SW 1271 (cell line): ENCODE measurements at places on chromosomes 1 and 21.

- no peak for DNase-seq
Measured at GRCh38 chr1:169877800-169878491, 15.8 kb downstream of the SCYL3 start.

GRCh38 chr1:97668945-97669344 is 251.9 kb downstream of the DPYD start:
- DNase-seq: peak; percentile 36

DNA sequence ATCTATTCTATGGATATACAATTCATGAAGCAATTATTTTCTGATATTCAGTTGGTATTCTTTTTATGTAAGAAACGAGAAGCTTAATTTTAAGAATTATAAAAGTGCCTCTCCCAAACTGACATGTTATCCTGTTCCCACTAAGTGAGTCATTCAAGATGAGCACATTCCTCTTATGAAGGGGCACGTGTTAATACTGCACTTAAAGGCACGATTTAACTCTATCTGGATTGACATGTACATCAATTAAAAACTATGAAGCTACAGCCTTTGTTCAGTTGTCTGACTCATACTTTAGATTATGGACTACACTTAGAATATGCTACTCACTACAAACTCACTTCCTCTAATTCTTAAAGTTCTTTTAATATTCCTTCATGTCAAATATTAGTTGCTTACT is 111.6 kb downstream of the CYYR1 start:
- no peak for DNase-seq

- DNase-seq: no peak
Measured at GRCh38 chr1:94092210-94092613, 28.7 kb downstream of the ABCA4 start.

DNA sequence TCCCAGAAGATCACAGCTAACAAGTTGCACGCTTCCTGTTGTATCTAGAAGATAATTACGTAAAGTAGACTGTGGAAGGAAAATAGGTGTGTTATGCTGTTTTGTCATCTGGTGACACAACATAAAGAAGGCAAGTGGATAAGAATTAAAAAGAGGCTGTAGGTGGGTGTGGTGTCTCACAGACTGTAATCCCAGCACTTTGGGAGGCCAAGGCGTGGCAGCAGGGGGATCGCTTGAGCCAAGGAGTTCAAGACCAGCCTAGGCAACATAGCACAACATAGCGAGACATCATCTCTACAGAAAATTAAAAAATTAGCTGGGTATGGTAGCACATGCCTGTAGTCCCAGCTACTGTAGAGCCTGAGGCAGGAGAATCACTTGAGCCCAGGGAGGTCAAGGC is 17.9 kb upstream of the ZNF281 start:
- DNase-seq: no peak

- DNase-seq: no peak
Measured at GRCh38 chr1:19926296-19927129, 3.1 kb upstream of the PLA2G2E start.

- no peak for DNase-seq
Measured at GRCh38 chr1:172581779-172582178, 48.8 kb downstream of the SUCO start.

DNA sequence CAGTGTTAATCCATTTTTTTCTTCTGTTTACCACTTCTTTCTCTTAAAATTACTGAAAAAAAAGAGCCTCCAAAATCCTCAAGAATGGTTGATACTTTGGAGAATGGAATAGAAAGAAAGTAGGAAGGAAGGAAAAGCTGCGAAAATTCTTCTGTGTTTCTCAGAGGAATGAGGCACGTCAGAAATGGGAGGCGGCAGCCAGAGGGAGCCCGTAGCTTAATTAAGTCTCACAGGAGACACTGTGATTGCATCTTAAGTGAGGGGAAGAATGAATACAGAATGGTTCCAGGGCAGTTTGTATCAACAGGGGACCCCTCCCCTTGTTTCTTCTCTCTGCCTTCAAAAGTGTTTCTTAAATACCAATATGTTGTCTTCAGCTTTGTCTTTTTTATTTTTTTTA is 1099.5 kb downstream of the PLA2G4A start:
- DNase-seq: no peak

DNA sequence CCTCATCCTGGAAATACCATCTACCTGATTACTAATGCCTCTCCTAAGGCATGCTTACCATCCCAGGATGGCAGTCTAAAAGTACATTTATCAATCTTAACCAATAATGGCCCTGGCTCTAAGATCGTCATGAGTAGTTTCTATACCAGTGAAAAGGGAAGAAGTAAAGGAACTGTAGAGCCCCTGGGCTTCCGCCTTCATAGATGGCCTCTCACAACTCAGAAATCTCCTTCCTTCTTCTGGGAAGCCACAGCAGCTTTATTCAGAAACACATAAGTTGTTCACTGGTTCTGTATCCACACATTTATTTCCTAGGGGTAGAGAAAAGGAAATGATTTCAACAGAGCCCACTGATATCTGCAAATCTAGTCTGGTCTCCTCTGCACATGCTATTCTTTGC is 41.0 kb upstream of the CD5L start:
- no peak for DNase-seq

DNA sequence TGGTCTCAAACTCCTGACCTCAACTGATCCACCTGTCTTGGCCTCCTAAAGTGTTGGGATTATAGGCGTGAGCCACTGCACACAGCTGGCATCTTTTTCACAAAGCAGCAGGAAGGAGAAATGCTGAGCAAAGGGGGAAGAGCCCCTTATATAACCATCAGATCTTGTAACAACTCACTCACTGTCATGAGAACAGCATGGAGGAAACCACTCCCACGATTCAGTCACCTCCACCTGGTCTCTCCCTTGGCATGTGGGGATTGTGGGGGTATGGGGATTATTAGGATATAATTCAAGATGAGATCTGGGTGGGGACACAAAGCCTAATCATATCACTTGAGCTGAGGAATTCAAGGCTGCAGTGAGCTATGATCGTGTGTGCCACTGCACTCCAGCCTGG is 3.0 kb upstream of the MFSD2A start:
- no peak for DNase-seq

DNA sequence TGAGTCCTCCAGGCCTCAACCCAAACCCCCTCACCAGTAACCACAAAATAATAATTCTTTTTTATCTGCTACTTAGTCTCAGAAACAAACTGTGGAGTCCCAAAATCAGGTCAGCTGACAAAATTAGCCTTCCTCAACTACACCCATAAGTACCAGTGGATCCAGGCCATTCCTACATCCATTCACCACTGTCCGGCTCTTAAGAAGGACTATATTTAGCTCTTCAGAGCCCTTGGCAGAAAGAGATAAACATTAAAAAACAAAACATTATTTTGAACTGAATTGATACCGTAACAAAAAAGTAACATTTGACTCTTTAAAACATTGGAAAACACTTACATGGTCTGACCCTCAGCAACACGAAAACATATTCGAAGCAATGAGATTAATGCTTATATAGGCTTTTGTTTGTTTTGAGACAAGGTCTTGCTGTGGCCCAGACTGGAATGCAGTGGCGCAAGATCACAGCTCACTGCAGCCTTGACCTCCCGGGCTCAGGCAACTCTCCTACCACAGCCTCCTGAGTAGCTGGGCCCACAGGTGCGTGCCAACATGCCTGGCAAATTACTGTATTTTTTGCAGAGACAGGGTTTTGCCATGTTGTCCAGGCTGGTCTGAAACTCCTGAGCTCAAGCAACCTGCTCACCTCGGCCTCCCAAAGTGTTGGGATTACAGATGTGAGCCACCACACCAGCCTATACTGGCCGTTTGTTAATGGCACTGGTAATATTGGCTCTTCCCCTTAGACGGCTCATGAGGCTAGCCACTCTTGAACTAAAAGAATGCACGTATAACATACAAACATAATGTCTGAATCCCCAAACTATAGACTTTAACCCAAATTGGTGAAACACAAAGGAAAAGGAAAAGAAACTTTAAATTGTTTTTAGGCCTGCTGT is 330.7 kb downstream of the SMYD3 start:
- DNase-seq: no peak

- no peak for DNase-seq
Measured at GRCh38 chr1:79895573-79895972, 889.0 kb upstream of the ADGRL4 start.

- peak; percentile 36 for DNase-seq
Measured at GRCh38 chr1:51237351-51238033, 1.4 kb downstream of the RNF11 start.

- no peak for DNase-seq
Measured at GRCh38 chr1:226009650-226010044, 10.5 kb upstream of the SDE2 start.

GRCh38 chr1:62241371-62242131 is 46.9 kb downstream of the L1TD1 start:
- DNase-seq: no peak
